ENCODE measurements at places on chromosomes 2 and 18.

- no peak for DNase-seq
Measured at GRCh38 chr2:157967856-157968255, 91.7 kb upstream of the ACVR1 start.

GRCh38 chr18:61926532-61926931 is 33.7 kb upstream of the RNF152 start:
- DNase-seq = peak; percentile 18

DNA sequence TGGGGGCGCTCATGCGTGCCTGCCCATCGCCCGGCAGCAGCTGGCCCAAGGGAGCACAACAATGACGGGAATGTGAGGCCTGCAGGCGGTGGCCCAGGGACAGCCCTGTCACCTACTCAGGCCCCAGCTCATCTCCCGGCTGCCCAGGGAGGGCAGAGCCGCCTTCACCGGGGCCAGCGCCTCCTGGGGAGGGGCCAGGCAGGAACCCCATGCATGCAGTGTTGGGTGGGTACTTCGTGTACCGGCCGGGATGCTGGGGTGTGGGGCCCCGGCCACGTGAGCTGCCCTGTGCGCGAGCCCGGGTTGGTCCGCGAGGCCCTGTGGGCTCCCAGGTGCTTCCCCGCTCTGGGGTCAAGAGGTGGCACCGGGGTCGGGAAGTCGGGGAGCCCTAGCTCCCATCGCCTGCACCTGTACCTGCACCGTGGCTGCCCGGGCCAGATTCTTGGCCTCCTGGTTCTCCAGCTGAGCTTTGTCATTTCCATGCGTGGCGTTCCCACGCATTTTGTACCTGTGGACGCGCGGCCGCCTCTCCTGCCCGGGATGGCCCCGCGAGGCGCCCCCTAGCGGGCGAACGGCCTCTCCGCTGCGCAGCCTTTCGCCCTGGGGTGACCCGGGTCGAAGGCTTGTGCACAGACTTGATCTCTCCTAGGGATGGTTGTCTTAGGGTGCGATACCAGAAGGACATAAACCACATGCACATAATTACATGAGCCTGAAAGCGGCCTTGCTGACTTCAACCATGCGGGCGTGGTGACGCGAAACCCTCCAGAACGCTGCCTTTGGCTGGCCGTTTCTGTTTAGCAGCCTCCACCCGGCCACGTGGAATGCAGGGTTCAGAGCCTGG is 950 bp downstream of the KLHL30 start:
- no peak for DNase-seq

DNA sequence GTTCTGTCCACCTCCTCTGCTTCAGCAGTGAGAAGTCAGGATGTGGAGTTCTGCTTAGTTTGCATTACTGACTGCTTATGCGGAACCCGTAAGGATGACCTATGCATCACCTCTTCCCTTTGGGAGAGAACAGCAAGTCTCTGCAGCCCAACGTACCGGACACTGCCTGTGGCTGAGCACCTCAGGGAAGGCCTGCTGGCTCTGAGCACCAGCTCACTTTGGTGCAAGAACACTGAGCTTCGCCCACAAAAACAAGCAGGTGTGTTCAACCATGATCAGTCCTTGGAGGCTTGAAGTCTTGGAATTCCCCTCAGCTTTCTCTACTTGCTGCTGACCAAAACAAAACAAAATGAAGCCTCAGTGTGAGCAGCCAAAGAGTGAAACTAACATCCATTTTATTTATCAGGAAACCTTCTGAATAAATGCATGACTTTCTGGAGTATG is 52.7 kb upstream of the NCK2 start:
- DNase-seq = no peak

GRCh38 chr2:223585666-223586065 is 16.5 kb downstream of the SCG2 start:
- DNase-seq = no peak

- DNase-seq = no peak
Measured at GRCh38 chr2:47373747-47374146, 29.2 kb upstream of the MSH2 start.

DNA sequence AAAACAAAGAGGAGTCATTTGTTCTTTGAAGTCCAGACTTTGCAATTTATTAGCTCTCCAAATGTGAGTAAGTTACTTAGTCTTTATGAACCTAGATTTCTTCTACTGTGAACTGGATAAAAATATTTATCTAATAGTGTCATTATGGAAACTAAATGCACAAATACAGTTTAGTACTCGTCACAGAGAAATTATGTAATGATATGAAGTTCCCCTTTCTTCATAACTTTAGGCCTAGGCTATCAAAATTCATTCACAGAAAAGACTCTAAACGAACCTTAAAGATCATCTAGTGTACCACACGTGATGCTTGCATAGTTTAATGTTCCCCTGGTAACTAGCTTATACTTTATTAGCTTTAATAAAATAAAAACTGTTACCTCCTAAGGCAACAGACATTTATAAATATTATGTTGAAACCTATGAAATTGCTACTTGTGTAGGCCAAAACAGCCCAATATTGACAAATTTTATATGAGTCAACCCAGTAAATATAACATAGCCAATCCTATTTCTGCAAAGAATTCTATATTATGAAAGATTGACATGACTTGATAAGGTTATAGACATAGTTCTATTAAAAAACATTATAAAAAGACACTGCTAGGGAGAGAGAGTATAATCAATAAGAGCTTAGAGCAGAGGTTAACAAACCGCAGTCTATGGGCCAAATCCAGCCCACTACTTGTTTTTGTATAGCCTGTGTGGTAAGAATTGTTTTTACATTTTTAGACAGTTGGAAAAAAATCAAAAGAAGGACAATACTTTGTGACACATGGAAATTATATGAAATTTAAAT is 44.9 kb upstream of the ITPRID2 start:
- DNase-seq = no peak

DNA sequence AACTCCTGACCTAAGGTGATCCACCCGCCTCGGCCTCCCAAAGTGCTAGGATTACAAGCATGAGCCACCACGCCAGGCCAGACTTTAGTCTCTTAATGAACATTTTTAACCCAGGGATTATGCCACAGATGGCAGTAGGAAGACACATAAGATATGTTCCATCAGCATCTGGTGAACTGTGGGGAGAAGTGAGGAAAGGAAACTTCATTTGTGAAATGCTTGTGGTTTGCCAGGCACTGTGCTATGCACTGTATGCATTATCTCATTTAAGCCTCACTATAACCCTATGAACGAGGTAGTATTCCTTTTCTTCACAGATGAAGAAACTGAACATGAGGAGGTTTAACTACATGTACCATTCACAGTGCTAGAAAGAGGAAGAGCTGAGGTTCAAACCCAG is 29.3 kb downstream of the PTRHD1 start:
- DNase-seq = no peak

DNA sequence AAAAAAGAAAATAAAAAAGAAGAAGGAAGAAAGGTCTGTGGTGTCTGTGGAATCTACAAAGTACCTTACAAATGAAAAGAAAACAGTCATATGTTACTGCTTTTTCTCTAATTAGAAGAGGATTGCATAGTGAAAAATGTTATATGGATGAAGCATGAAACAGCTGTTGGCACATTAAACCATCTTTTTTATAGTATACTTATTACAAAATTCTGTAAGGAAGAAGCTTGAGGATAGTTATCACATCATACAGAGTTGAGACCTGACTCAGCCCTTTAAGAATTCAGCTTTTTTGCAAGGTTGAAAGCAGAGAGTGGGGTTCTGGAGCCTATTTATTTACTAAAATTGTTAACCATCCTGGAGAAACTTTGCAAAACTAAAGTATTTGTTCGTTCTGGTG is 222.7 kb downstream of the PHLPP1 start:
- no peak for DNase-seq

DNA sequence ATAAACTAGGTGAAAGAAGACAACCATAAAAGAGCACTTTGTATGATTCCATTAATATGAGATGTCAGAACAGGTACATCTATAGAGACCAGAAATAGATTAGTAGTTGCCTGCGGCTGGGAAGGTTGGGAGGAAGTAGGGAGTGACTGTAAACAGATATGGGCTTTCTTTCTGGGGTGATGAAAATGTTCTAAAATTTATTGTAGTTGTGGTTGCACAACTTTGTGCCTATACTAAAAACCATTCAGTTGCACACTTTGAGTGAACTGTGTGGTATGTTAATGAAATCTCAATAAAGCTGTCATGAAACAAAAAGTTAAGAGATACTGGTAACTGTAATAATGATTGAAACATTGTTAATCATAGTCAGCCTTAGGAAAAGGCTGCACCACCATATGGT is 152.7 kb upstream of the ALPP start:
- DNase-seq = no peak

DNA sequence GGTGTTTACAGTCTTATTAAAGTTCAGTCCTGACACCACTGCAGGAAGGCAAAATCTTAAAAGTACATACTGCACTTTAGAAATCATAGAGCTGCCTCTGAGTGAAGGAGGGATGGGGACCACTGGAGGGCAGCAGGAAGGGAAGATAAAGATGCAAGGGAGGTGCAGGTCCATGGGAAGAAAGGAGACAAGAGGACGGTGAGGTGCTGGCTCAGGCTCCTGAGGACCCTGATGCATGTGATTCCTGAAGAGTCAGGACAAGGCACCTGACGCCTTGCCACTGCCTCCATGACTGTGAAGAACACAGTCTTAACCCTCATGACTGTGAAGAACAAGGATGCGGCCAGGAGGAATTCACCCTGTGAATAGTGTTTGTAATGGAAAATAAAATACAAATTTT is 116.2 kb upstream of the NPAS2 start:
- DNase-seq = no peak

GRCh38 chr2:104406261-104406726 is 447.6 kb upstream of the POU3F3 start:
- DNase-seq = no peak

- no peak for DNase-seq
Measured at GRCh38 chr2:177604271-177605065, 211.9 kb downstream of the AGPS start.

DNA sequence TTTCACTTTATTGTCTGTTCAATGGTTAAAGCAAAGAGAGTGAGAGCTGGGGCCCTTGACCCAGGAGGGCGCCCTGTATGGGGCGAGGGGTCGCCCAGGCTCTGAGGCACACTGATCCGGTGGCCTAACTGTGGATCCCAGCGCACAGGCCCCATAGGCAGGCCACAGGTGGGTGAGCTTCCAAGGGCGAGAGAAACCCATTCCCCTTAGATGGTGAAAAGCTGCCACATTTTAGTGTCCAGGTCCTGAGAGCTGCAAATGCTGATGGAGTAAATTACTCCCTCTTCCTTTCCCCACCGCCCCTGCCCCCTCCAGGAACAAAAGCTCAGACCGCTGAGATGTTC is 5.9 kb upstream of the DLX2 start:
- DNase-seq = no peak

GRCh38 chr2:9385841-9386240 is 37.5 kb downstream of the ITGB1BP1 start:
- no peak for DNase-seq

GRCh38 chr18:78934003-78934402 is 45.6 kb upstream of the SALL3 start:
- DNase-seq = no peak

GRCh38 chr18:9321736-9322135 is 12.8 kb upstream of the TWSG1 start:
- no peak for DNase-seq

DNA sequence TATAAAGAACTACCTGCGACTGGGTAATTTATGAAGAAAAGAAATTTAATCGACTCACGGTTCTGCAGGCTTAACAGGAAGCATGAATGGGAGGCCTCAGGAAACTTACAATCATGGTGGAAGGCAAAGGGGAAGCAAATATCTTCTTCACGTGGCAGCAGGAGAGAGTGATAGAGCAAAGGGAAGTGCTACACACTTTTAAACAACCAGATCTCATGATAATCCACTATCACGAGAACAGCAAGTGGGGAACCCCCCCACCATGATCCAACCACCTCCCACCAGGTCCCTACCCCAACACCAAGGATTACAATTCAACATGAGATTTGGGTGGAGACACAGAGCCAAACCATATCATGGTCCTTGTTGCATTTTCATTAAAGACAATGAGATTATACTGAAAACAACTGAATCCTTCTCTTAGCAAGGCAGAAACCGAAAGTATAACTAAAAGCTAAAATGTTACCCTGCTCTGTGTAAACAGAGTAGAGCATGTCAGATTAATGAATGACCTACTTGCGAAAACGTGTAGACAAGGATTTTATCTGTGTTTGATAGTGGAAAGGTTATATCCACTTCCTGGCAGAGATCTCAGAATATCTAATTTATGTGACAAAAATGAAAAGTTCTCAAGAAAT is 60.1 kb upstream of the RBBP8 start:
- no peak for DNase-seq

DNA sequence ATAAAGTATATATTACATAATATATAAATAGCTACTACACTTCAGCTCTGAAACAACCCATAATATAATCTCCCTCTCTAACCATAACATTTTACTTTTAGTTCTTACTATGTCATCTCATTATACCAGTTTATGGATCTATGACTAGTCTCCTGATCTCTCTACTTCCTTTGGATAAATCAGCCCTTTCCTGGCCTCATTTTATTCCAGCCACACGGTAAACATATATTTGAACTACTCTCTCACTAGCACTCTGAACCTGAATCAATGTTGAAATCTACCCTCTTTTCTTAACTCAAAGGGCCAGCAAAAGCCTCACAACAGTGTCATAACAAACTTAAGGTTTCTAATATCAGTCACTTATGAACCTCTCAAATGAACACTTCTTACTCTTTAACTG is 62.6 kb downstream of the BAZ2B start:
- no peak for DNase-seq

- no peak for DNase-seq
Measured at GRCh38 chr2:98548920-98549818, 59.1 kb downstream of the COA5 start.

GRCh38 chr2:18159896-18160295 is 281.4 kb downstream of the KCNS3 start:
- DNase-seq = no peak

- DNase-seq = no peak
Measured at GRCh38 chr2:131016826-131017741, 76.2 kb downstream of the FAM168B start.

DNA sequence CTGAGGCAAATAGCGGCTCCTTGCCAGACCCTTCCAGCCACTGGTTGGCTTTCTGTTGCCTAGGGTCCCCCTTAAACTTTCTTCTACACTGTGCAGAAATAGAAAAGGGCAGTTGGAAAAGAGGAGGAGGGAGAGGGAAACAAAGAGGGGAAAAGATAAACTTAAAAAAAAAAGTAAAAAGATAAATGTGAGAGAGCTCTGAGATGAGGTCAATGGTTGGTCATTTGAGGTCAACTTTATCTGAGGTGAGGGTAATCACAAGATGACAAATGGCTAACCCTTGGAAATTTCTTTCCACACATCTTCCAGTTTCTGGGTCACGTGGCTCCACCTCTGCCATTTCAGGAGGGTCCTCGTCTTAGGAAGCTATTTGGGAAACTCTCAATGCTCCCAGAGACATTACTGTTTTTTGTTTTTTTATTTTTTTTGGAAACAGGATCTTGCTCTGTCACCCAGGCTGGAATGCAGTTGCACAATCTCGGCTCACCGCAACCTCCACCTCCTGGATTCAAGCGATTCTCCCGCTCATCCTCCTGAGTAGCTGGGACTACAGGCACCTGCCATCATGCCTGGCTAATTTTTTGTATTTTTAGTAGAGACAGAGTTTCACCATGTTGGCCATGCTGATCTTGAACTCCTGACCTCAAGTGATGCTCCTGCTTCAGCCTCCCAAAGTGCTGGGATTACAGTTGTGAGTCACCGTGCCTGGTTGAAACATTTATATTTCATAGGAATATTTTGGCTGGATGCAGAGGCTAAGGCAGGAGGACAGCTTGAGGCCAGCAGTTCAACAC is 199.9 kb downstream of the TGIF1 start:
- DNase-seq = no peak

- DNase-seq = no peak
Measured at GRCh38 chr2:48265169-48266030, 264.6 kb upstream of the STON1 start.

Data from stimulated activated CD4-positive, alpha-beta T cell treated with anti-CD3 and anti-CD28 coated beads, TNF-alpha, amount 100 ng/mL, for 48 hours (primary cell).